Hematopoietic multipotent progenitor cell treated with erythropoietin and hydrocortisone succinate and interleukin-3 and kit ligand, for 17 days (in vitro differentiated cells): ENCODE measurements at places on chromosomes 7 and 10.

- DNase-seq: no peak
These were observed 46.1 kb upstream of the STK17A start for GRCh38 chr7:43536773-43537172.

DNA sequence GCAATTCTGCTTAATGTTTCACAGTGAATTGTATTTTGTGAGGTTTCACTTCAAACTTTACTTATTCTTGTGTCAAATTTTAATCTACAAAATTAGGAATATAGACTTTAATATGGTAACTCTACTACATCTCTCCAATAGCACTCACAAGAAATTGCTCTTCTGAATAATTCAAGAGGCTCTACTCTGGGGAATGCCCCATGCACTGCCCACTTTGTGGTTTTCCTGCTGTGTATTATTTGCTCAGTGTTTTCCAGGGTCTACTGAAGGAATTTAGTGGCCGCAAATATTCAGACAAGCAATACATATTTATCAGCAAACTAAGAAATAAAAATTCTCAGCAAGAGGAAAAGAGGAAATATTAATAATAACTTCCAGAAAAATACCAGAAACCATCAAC, 611.4 kb downstream of the TNS3 start:
- DNase-seq: no peak

DNA sequence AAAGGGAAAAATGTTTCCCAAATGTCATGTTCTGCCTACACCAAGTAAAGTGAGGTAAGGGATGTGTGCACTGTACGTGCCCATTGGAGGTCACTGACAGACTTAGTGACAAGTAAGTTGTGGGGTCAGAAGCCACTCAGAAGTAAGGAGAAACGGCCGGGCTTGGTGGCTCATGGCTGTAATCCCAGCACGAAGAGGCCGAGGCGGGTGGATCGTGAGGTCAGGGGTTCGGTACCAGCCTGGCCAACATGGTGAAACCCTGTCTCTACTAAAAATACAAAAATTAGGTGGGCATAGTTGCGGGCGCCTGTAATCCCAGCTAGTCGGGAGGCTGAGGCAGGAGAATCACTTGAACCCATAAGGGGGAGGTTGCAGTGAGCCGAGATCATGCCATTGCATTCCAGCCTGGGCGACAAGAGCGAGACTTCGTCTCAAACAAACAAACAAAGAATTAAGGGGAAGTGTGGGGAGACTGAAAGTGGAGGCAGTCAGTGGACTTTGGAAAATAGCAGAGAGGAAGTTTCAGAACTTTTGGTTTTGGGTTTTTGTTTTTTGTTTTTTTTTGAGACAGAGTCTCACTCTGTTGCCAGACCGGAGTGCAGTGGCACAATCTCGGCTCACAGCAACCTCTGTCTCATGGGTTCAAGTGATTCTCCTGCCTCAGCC, 114.8 kb downstream of the WDFY4 start:
- DNase-seq: no peak

DNA sequence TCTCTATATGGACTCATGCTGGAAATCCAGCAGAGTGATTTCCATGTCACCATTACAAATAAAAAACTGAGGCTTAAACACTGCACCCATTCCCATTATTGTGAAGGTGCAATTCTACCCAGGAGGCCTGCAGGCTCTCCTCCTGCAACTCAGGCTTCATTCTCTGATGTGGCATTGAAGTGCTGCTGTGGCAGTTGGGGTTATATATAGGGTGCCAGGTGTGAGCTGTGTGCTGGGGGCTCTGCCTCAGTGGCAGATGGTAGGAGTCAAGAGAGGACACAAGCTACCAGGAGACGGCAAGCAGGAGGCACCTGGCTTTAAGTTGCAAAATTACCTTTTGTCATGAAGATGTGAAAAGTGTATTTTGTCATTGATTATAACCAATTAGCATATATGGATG, 21.3 kb downstream of the ZNF107 start:
- DNase-seq: no peak

- DNase-seq: no peak
These were observed 57.7 kb downstream of the STEAP1B start for GRCh38 chr7:22442187-22442881.

DNA sequence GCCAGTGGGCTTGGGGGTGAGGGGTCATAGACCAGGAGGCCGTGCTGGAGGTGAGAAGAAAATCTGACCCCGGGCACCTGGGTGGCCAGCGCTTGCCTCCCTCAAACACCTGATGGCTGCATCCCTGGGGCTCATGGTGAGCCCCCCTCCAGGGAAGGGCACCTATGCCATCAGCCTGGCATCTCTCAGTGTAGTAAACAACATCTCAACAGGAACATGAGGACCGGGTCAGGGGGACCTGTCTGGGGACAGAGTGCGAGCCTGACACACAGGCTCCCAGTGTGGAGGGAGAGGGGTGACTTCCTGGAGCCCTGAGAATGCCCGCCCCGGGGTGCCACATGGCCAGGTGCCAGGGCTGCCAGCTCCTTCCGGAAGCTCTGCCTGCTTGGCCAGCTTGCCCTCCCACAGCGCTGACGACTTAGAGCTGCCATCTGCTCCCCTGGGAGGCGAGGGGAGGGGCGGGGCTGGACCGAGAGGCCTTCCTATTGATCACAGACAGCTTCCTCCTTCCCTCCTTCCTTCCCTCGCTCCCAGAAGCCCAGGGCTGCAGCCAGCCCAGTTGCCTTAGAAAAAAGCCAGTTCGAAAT, 12.3 kb downstream of the STX1A start:
- no peak for DNase-seq

- no peak for DNase-seq
These were observed 114.2 kb upstream of the HABP2 start for GRCh38 chr10:113438652-113439051.

- no peak for DNase-seq
These were observed 5.8 kb downstream of the GHRHR start for GRCh38 chr7:30969604-30969970.

GRCh38 chr7:35647171-35647574, 47.8 kb downstream of the HERPUD2 start:
- no peak for DNase-seq

- peak; percentile 79 for DNase-seq
These were observed at the start of gene CAMK2G for GRCh38 chr10:73874267-73875138. CAMK2G (minus strand) TSS chr10:73874555; CDS start chr10:73874461, 94 bp downstream.

DNA sequence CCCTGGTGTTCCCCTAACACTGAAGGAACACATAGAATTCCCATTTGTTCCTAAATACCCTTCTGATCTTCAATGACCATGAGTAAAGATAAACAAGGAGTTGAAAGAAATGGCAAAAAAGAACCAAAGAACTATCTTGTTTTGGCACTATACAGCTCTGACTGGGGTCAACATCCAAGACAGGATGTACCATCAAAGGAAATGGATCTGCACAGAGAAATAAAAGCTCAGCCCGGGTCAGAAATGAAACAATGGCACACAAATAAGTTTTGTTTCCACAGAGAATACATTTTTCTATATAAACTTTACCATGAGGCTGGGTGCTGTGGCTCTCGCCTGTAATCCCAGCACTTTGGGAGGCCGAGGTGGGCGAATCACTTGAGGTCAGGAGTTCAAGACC, 18.0 kb upstream of the USP54 start:
- no peak for DNase-seq

- peak; percentile 69 for DNase-seq
These were observed 21.8 kb downstream of the NET1 start for GRCh38 chr10:5434017-5434753.

DNA sequence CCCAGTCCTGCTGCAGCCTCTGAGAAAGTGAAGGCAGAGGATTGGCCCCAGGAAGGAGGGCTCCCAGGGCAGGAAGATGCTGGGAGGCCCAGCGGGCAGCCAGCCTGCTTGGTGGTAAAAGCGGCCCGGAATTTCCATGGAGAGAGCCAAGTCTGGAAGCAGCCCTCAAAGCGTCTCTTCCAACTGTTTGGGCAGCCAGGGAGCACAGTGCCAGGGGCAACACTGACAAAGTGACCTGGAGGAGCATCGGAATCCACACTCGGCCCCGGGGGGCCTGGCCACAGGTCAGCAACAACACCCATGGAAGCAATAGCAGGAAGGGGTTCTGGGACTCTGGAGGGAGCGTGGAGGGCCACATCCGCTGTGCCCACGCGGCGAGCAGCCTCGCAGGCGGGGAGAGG, 63.2 kb upstream of the FGFR2 start:
- DNase-seq: no peak

DNA sequence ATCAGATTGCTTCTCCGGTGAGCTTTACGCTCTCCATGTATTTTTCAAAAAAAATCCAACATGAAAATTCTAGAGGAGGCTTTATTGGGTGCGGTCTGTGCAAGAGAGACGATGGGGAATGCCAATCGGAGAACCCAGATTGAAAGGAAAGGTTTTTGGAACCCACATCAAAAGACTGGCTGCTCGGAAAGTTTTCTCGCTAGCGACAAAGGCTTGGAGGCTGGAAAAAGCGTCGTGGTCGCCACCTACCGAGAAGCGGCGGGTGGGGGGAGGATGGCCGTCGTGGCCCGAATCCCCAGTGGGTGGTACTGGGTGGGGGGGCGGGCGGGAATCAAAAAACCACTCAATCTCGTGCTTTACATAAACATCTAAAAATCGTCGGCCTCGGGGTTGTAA, 1.1 kb upstream of the GTF2I start:
- no peak for DNase-seq
